Epithelial cell of proximal tubule (primary cell): ENCODE measurements at places on chromosomes 16 and 17. TPM values are rescaled to one million over a fixed set of nuclear protein-coding genes. Genes with fewer than 3 reads are reported as not detected.

Gene ADAD2
- total RNA-seq: not detected in 2 replicates

DNA sequence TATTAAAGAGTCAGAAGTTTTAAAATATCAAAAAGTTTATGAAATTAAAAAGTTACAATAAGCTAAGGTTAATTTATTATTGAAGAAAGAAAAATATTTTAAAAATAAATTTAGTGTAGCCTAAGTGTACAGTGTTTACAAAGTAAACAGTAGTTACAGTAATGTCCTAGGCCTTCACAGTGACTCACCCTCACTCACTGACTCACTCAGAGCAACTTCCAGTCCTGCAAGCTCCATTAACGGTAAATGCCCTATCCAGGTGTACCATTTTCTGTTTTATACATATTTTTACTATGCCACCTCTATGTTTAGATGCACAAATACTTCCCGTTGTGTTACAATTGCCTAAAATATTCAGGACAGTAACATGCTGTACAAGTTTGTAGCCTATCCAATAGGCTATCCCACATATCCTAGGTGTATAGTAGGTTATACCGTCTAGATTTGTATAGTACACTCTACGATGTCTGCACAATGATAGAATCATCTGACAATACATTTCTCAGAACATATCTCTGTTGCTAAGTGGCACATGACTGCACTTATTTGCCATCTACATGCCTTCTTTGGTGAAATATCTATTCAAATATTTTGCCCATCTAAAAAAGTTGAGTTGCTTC, 67.2 kb upstream of the WSB1 start:
- peak; percentile 54 for DNase-seq

GRCh38 chr16:66427036-66427860, at the start of gene BEAN1:
Gene BEAN1, plus strand, starts transcription at chr16:66427295. Its CDS starts 10,382 bp downstream, at chr16:66437677.
- DNase-seq: no peak

- DNase-seq: no peak
Measured at GRCh38 chr16:12078405-12079280, 102.1 kb downstream of the SNX29 start.

DNA sequence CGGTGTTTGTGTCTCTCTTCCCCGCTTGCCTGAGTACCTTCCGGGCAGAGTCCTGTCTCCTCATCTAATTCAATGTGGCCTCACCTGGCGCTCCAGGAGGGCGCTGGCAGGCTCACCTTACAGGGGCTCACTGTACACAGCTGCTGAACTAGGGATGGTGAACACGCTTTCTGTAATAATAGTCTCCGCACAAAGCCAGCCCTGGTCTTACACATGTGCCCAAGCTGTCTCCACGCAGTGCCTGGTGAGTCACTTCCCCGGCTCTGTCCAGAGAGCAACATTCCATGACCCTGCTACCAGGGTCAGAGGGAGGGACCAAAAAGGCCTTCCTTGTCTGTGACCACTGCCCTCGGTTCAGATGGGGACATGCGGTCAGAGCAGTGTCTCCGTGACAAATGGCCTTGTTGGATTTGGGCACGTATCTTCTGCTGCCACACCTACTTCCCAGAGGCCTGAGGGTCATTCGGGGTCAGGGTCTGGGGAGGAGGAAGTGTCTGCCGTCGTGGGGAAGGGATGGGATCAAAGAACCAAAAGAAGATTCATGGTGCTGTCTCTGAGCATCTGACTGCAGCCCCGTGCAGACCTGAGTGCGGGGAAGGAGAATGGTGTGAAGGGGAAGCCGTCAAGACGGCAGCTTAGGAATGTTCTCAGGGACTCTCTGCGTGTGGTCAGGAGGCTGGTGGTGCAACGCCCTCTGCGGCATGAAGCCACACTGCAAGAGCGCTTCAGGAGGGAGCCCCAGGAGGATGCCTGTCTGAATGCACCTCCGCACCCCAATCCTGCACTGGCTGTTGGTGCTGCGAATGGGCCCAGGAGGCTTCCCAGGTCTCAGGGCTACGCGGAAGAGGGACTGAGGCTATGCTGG, 68.8 kb downstream of the IL21R start:
- DNase-seq: no peak

Gene KAT7
- total RNA-seq: 20.4 and 20.9 TPM in 2 replicates

DNA sequence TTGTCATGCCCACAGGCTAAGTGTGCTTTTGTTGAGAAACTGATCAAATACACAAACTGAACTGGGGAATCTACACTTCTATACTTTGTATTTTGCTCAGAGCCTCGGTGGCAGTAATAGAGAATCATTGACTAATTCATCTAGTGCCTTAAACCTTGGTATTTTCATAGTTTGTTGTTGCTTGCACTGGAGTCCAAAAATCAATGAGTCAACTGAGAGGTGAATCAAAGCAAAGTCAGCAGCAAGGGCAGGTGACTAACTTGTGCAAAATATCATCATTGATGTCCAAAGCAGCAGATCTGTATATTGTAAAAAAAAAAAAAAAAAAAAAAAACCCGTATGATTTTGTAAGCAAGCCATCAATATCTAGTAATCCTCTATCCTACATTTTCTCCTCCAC, 296.4 kb downstream of the MAP2K6 start:
- peak; percentile 40 for DNase-seq

- DNase-seq: peak; percentile 100
Measured at GRCh38 chr16:13436641-13437412, 483.1 kb upstream of the ERCC4 start.

DNA sequence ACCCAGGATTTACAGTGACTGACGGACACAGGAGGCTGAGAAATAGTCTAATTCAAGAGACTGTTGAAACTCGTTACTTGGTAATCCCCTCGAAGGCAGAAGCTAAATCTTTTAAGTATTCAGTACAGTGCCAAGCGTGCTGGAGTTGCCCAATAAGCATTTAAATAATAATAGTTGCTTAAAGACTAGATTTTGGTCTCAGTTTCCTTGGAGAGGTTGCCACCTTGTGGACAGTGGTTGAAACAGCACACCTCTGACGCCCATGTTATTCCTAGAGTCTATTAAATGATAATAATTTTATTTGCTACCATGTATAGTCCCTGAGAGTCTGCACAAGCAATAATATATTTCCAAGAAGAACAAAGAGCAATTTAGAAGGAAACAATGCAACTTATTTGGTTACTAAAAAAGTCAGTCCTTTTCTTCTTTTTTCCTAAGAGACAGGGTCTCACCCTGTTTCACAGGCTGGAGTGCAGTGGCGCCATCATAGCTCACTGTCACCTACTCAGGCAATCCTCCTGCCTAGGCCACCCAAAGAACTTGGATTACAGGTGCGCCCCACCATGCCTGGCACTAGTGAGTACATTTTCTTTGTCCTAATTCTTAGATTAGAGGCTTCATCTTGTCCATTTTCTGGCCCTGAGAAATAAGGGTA, 138.0 kb upstream of the NUDT7 start:
- no peak for DNase-seq

DNA sequence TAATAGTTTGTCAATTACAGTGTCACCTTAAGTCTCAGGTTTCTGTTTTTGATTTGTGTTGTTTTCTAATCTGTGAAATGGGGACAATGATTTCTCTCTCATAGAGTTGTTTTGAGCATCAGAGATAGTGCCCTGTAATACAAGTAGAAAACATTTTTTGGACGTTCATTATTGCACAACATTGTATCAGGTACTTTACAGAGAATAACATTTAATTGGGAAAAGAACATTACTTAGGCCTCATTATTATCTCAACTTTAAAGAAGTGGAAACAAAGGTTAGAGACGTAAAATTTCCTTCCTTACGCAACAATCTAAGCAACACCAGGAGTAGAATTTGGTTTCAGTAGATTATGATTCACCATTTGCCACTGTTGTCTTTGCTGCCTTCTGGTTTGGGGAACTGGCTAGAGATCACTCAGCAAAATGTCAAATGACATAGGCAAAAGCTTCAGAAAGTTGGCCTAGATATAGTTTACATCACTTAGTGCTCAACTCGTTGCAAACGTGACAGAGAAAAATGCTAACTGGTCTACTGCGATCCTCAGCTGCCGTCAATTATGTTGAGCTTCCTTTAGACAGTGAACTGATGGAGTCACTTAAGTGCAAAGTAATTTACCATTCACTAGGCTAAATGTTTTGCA, 1026.8 kb downstream of the CDH11 start:
- no peak for DNase-seq

Gene USP43
- total RNA-seq: 7.8 and 10.3 TPM in 2 replicates

DNA sequence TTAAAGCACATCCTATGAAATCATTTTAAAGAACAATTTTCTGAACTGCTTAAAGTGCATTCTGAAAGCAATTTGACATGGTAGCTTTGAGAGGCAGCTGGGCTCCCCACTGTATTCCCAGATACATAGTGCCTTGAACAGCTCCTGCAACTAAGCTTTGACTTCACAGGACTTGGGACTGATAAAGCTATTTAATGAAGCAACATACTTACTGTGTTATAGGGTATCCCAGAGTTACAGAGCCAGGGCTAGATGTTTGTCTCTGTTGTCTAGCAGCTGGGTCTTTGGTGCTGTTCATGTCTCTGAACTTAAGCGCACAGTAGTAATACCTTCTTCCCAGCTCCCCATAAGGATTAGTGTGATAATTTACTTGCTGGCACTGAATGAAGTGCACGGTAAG, 862 bp downstream of the ACSM1 start:
- DNase-seq: no peak

- DNase-seq: no peak
Measured at GRCh38 chr16:80599466-80599865, 58.7 kb downstream of the DYNLRB2 start.

DNA sequence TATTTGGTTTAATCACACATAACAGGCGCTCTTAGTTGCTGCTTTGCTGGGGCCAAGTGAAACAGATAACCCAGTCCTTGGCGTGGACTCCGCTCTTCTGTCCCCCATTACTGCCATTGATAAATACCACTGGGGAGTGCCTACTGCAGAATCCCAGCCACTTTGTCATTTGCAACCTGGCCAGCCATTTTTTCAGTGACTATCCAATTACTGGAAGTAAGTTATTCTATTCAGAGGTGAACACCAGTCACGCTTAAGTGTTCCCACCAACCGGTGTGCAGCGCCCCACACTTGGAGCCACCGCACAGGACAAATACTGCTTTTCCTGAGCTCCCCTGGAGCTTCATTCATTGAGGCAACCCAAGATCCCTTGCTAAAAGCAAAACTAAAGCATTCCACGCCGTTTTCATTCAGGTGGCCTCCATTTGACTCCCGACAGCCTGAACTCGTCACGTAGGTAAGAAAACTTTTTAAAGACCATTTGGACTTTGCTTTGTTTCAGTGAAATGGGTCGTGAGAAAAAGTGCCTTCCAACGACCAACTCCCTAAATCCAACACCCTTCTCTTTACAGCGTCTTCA, 1.8 kb downstream of the USP7 start:
- no peak for DNase-seq

Gene NATD1
- 2.1 and 6.4 TPM in 2 replicates for total RNA-seq

GRCh38 chr16:69084289-69084688, 21.2 kb upstream of the HAS3 start:
- no peak for DNase-seq

GRCh38 chr16:65323655-65324237, 201.9 kb upstream of the CDH11 start:
- DNase-seq: no peak

Gene TEX19
- 0.07 TPM in 1 of 2 replicates, not detected in the other for total RNA-seq

DNA sequence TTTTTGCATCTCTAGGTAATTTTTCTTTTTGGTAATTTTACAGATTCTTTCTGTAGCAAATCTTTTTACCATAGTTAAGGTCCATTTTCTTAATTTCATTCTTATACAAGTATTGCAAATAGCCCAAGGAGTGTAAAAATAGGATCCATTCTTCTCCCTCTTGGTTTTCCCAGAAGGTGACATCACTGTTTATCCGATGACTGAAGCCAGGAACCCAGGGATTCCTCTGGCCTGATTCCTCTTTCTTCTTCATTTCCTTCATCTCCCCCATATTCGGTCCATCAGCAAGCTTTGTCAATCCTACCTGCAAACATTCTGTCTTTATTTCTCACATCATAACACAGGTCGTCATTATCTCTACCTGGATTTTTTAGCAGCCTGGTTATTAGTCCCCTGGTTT, 5.3 kb downstream of the RBBP6 start:
- no peak for DNase-seq

Gene RBFOX1
- not detected in 2 replicates for total RNA-seq

GRCh38 chr17:72646176-72646575, 446.3 kb downstream of the SLC39A11 start:
- no peak for DNase-seq

- no peak for DNase-seq
Measured at GRCh38 chr17:7880076-7880868, 8.3 kb upstream of the CHD3 start.

DNA sequence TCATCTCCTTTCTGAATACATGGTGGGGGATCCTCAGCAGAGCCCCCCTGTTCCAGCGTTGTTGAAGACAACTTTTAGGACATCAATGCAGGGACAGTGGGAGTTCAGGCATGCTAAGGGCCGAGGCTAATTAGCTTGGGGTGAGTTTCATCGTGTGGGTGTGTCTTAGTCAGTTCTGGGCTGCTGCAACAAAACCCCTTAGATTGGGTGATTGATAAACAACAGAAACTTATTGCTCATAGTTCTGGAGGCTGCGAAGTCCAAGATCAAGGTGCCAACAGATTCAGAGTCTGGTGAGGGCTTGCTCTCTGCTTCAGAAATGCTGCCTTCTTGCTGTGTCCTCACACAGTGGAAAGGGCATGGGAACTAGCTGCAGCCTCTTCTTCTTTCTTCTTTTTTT, 214.0 kb downstream of the NTN1 start:
- no peak for DNase-seq

- DNase-seq: no peak
Measured at GRCh38 chr16:69768666-69769065, 6.5 kb downstream of the WWP2 start.

DNA sequence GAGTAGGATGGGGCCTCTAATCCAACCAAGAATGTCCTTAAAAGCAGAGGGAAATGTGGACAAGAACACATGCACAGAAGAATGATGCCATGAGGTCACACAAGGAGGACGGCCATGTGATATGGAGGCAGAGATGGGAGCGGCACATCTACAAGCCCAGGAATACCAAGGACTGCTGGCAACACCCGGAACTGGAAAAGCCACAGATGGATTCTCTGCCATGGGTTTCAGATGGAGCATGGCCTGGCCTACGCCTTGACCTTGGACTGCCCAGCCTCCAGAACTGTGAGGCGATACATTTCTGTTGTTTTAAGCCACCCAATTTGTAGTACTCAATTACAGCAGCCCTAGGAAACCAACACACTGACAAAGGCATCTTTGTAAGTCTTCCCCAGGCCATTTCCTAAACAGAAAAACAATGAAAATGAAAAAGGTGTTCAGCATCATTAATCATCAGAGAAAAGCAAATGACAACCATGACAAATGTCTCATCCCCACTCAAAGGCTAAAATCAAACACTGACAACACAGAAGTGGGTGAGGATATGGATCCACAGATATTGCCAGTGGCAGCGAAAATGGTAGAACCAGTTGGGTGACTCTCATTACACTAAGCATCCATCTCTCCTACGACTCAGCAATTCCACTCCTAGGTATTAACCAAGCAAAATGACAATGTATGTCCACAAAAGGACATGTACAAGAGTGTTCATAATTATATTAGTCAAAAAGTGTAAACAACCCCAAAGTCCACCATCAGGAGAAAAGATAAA, 76.9 kb upstream of the CNEP1R1 start:
- no peak for DNase-seq

GRCh38 chr16:19294156-19294649, 8.7 kb downstream of the CLEC19A start:
- no peak for DNase-seq
